Stimulated activated CD8-positive, alpha-beta memory T cell treated with anti-CD3 and anti-CD28 coated beads, Interleukin-15, amount 100 ng/mL, for 24 hours (primary cell): ENCODE measurements at places on chromosomes 7 and 10.

- DNase-seq: no peak
Observed at GRCh38 chr7:99594948-99595745, 2.9 kb upstream of the TMEM225B start.

DNA sequence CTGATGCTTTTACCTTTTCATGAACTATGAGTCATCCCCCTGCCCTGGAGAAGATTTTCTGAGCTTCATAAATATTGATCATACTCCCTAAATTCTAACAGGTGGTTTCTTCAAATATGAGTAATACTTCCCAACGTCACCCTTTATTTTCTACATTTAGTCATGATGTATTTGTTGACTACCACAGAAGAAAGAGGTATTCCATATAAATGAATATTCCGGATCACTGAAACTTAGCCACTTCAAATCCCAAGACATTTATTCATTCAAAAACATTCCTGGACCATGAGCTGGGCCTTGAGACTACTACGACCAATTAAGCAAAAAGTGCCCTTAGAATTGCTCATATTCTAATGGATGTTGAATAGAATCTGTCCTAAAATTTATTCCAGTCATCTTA is 395.8 kb upstream of the NPVF start:
- DNase-seq: no peak

- DNase-seq: no peak
Observed at GRCh38 chr7:128075242-128076095, 44.2 kb upstream of the LRRC4 start.

DNA sequence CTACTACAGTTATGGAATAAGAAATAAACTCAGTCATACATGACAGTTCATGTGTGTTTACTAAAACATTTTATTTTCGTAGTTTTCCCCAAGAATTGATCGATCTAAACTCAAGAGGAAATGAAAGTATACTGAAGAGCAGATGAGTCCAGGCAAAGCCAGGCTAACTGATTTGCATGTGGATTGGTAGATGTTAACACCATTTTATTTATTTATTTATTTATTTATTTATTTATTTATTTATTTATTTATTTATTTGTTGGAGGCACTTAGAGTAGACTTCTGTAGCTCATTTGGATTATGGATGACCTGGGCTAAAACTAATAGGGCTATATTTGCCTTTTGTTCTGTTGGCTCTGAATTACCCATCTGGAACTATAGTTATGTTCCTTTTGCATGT is 68.5 kb upstream of the DKK1 start:
- DNase-seq: no peak

DNA sequence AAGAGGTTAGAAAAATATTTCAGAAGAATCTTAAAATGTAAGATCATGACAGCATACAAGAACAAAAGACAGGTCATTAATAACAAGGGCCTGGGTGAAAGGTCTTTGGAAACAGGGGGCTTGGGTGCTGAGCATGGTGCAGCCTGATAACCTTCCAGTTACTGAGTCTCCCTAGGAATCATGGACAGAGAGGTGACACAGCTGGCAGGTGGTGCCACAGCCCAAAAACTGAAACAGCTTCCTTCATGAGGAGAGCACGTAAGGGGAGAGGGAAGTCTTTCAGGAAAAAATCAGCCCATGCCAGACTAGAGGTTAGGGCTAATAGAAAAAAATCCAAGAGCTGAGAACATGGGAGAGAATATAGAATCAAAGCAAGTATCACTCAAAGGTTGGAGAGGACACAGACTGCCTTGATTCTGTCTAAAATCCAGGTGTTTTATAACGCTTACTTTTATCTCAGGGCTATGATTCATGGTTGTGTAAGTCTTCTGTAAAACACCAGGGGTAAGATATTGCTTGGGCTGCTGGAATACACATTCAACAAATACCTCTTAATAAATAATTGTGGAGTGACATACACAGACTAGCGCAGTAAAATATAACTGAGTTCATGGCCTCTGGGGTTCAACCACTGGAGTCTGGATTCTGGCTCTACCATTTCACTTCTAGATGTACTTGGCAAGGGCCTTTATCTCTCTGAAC is 88.1 kb downstream of the SEMA3C start:
- no peak for DNase-seq

- DNase-seq: no peak
Observed at GRCh38 chr7:3013975-3014792, 29.5 kb downstream of the CARD11 start.

DNA sequence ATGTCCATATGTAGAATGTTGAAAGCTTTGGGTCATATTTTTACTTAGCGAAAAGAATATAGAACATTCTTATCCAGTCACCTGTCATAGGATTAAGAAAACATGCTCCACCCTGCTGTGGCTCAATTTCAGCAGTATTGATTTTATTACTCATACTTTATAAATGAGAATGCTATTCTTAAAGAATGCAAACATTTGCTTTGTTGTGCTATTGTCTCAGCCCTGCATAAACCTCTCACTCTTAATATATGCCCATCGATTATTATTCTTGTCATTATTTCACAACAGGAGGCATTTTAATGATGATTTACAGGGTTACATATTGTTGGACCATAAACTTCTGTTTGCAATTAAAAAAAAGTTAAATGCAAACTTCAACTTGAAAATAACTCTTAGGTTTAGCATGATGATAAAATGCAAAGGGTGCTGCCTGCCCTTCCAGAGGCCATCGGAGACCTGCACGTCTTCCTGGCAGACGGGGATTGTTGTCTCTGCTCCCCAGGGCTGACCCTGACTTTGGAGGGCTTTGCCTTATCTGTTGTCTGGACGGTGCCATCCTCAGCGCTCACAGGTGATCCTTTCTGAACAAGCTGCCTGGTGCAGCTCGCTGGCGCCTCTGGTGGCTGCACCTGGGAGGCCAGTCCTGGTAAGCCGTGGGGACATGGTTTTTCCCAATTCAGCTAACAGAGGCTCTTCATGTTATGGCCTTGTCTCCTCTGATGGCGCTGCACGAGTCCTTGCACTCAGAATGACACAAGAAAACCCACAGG is 50.0 kb upstream of the SHH start:
- DNase-seq: no peak

- peak; percentile 3 for DNase-seq
Observed at GRCh38 chr10:89163265-89163995, 43.7 kb downstream of the CH25H start.

DNA sequence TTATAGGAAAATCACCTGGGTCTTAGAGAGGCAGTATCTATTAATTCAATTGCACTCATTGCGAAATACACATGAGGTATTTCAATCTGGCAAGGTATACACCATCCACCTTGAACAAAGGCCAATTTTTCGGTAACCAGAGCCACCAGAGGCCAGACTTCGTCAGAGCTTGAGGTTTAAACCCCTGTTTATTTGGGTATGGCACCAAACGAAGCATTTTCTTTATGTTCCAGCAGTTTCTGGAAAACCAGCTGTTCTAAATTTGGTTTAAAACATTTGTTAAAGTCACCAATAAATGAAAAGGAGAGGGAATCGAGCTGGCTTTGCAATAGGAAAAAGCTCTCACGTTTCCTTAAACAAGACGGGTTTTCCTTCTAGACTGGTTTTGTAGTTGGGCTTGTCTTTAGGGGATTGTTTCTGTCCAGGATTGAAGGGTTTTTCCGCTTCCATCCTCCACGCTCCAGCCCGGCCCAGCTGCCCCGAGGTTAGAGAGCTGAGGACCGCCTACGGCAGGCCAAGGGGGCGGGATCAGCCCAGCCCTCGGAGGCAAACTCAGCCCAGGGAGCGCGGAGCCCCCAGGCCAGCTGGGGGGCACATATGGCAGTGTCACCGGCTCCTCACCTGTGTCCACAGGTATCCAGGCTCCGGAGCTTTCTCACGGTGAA is 539.4 kb upstream of the MGMT start:
- DNase-seq: no peak

GRCh38 chr10:111084366-111085255 is 7.8 kb downstream of the ADRA2A start:
- DNase-seq: no peak

- DNase-seq: no peak
Observed at GRCh38 chr7:36280840-36281812, 108.5 kb upstream of the ANLN start.

DNA sequence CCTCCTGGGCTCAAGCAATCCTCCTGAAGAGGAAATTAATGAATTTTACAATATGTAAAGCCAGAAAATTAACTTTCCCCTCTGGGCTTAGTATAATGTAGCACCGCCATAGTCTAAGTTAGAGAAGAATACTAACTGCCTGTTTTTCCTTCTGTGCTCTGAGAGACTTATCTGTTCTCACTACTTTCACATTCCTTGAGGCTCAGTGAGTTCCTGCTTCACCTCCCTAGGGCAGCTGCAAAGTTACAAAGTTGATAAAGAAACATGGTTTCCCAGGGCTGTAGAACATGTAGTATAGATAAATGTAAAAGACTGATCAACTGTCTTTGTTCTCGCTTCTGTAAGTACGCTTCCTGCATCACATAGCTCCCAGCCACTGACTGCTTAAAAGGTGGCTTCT is 16.0 kb upstream of the OLAH start:
- DNase-seq: no peak

- no peak for DNase-seq
Observed at GRCh38 chr7:113093561-113093960, 6.9 kb upstream of the GPR85 start.

GRCh38 chr10:125156739-125157480 is 3.5 kb downstream of the CTBP2 start:
- no peak for DNase-seq

GRCh38 chr7:17530741-17531421 is 232.4 kb downstream of the AHR start:
- no peak for DNase-seq

DNA sequence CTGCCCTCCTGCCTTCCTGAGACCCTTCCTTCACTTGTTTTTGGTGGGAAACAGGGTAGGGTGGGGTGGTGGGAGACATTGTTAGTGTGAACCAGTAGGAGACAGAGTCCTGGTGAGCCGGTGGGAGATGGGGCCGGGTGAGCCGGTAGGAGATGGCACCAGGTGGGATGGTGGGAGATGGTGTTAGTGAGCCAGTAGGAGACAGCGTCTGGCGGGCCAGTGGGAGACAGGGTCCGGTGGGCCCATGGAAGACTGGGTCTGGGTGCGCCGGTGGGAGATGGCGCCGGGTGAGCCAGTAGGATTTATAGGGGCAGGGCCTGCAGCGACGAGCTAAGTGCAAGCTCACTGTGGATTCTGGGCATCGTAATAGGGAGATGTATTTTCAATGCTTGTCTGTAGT is 116.8 kb downstream of the TRRAP start:
- DNase-seq: no peak

DNA sequence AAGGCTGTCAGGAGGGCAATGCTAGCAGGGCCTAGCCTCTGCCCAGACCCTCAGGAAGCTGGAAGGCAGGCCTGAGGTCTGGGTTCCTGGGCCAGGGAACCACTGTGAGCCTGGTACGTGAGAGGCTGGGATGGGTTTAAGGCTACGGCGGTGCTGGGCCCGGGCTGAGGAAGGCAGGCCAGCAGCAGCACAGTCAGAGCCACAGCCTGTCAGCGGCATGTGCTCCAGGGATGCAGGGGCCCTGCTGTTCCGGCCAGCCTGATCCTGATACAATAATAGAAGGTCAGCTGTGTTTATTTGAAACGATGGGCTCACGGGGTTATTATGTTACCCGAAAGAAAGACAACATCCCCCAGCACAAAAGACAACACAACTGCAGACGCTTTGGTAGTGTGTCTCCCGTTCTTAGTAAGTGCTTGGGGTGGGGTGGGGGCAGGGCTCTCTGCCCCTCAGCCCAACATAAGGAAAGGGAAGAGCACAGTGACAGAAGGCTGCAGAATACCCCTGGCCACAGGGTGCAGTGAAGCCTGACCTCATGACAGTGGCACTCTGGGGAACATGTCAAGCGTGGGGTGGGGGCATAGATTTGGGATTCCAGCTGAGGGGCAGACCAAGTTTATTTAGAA is 95.0 kb downstream of the COL13A1 start:
- DNase-seq: no peak

DNA sequence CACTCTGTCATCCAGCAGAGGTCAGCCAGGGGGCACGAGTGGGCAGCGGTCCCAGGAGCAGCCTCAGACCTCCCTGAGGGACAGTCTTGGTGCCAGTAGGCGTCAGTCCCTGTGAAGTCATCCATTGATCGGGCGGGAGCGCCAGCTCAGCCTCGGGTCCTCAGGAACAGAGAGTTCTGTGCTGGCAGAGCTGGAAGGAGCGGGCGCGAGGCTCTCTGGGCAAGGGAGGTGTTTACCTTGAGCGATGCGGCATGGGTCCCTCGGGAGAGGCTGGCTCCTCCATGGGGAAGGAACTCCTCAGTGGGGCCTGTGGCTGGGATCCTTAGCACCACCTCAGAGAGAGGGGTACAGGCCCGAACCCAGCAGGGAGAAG is 101.1 kb upstream of the PPIF start:
- DNase-seq: no peak

GRCh38 chr10:44967616-44968015 is 8.0 kb downstream of the RASSF4 start:
- no peak for DNase-seq

DNA sequence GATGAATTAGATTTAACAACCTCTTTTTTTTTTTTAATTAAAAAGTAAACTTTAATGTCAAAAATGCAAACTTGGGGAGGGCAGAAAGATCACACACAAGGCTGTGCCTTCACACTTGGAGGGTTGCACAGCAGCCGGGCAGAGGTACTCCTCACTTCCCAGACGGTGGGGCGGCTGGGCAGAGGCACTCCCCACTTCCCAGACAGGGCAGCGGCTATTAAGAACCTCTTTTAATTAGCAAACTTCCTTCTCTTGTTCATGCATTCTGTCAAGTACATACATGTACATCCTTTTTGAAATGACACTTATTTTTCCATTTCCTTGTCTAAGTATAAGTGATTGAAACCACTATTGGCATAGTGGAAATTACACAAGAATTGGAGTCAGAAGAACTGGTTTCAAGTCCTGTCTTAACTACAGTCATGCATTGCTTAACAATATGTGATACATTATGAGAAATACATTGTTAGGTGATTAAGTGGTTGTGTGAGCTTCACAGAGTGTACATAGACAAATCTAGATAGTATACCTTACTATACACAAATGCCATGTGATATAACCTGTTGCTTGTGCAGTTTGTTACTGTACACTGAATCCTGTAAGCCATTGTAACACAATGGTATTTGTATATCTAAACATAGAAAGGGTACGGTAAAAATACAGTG is 26.5 kb downstream of the BTRC start:
- no peak for DNase-seq

- peak; percentile 17 for DNase-seq
Observed at GRCh38 chr10:14648005-14648765, 126.5 kb downstream of the FAM107B start.

- DNase-seq: no peak
Observed at GRCh38 chr10:52951824-52952223, 179.2 kb upstream of the MBL2 start.

DNA sequence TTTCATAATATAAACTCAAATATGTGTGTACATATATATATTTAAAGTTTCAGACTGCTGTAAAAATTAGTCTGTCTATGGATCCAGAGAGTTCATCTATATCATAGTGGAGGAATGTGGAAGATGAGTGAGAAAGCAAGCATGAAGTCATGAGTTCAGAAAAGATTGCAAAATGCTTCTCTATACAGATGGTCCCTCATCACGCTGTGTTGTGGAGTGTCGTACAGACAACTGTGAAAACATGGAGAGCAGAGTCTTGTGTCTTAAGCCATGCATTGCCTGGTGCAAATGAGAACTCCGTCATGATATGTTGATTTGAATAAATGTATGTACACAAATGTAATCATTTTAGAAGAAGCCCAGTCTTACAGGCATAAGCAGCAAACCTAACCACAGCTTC is 316.9 kb downstream of the CNTNAP2 start:
- DNase-seq: no peak

- no peak for DNase-seq
Observed at GRCh38 chr10:111118758-111119157, 41.9 kb downstream of the ADRA2A start.
